Mammary microvascular endothelial cell (primary cell): ENCODE measurements at places on chromosomes 5 and 9. TPM values are rescaled to one million over a fixed set of nuclear protein-coding genes. Genes with fewer than 3 reads are reported as not detected.

The SPINK1 gene
- not detected in 2 replicates for total RNA-seq

The F2RL2 gene
- total RNA-seq, result 0.25 TPM in 1 of 2 replicates, not detected in the other

The PCSK1 gene
- total RNA-seq, result 2.8 and 2.9 TPM in 2 replicates

The IL9 gene
- not detected in 2 replicates for total RNA-seq

The TMEFF1 gene
- total RNA-seq, result 14.6 and 19.6 TPM in 2 replicates

The OLFM1 gene
- 2.1 and 4.7 TPM in 2 replicates for total RNA-seq

The ANKRD34B gene
- not detected in 2 replicates for total RNA-seq

The LHX3 gene
- total RNA-seq, result not detected in 2 replicates

The REEP2 gene
- total RNA-seq, result 1.1 and 1.3 TPM in 2 replicates

The FUT7 gene
- total RNA-seq, result not detected in 2 replicates

The SPINK6 gene
- not detected in 2 replicates for total RNA-seq

The IL33 gene
- 0.60 and 2.9 TPM in 2 replicates for total RNA-seq

The CFAP90 gene
- not detected in 2 replicates for total RNA-seq
